ENCODE measurements at places on chromosomes 4 and X. TPM values are rescaled to one million over a fixed set of nuclear protein-coding genes. Genes with fewer than 3 reads are reported as not detected.

The TLR10 gene
- total RNA-seq, result not detected

The MAGEA2B gene
- not detected for total RNA-seq

The ZAR1 gene
- not detected for total RNA-seq

The FHL1 gene
- 66.1 TPM for total RNA-seq

The MGAT4D gene
- not detected for total RNA-seq

The CLNK gene
- not detected for total RNA-seq

The PCDH18 gene
- 33.4 TPM for total RNA-seq

The VCX gene
- total RNA-seq, result not detected

The NWD2 gene
- total RNA-seq, result not detected

The CDS1 gene
- not detected for total RNA-seq

The HDX gene
- total RNA-seq, result 2.9 TPM

The EVC2 gene
- 10.7 TPM for total RNA-seq

The DCHS2 gene
- total RNA-seq, result not detected

The GPR34 gene
- not detected for total RNA-seq

Measured in smooth muscle cell of the coronary artery (primary cell).